Effector memory CD8-positive, alpha-beta T cell (primary cell): ENCODE measurements at places on chromosomes 5 and 9.

GRCh38 chr5:181217111-181217802 is 5.8 kb upstream of the TRIM41 start:
- peak; percentile 62 for DNase-seq

GRCh38 chr5:10490927-10491672 is 49.4 kb downstream of the ROPN1L start:
- no peak for DNase-seq

DNA sequence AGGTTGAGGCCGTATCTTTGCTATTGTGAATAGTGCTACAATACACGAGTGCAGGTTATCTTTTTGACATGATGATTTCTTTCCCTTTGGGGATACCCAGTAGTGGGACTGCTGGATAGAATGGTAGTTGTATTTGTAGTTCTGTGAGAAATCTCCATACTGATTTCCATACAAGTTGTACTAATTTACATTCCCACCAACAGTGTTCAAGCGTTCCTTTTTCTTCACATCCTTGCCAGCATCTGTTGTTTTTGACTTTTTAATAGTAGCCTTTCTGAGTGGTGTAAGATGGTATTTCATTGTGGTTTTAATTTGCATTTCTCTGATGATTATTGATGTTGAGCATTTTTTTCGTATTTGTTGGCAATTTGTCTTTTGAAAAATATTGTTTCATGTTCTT is 41.4 kb downstream of the CNOT6 start:
- DNase-seq, result no peak

DNA sequence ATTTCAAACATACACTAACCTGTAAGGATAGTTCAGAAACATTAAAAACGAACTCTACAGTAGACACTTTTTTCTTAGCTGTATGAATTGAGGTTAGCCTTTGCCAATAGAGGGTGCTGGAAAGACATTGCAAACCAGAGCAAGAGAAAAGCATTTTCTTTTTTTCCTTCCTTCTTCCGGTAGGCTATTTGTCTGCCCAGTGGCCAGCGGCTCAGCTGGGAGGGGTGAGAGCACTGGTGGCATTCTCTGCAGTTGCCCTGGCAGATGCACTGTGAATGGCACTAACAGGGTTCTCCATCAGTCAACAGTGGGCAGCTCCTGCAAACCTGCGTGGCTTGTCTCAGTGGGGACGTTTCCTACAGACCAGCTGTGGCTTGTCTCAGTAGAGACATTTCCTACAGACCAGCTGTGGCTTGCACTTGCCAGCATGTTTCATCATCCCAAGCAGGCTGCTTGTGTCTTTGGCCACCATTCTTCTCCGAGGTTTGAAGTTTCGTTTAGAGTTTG is 984.5 kb upstream of the CDH18 start:
- no peak for DNase-seq

- no peak for DNase-seq
Measured at GRCh38 chr9:114799925-114800324, 5.9 kb downstream of the TNFSF15 start.

- DNase-seq, result no peak
Measured at GRCh38 chr5:103066326-103066725, 53.6 kb downstream of the GIN1 start.

DNA sequence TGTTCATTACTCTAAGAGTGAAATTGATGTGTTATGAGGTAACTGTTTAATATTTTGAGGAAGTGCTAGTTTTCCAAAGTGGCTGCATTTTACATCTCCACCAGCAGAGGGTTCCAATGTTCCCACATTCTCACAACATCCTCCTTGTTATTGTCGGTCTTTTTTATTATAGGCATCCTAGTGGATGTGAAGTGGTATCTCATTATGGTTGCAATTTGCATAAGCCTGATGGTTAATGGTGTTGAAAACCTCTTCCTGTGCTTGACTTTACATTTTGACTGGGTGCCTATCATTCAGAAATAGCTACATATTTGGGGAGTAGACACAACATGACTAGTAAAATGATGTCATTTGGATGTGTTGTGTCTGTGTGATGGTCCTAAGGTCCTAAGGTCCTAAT is 143.6 kb downstream of the MRPS30 start:
- DNase-seq, result no peak

- DNase-seq, result no peak
Measured at GRCh38 chr5:151071848-151072629, 8.8 kb downstream of the TNIP1 start.

DNA sequence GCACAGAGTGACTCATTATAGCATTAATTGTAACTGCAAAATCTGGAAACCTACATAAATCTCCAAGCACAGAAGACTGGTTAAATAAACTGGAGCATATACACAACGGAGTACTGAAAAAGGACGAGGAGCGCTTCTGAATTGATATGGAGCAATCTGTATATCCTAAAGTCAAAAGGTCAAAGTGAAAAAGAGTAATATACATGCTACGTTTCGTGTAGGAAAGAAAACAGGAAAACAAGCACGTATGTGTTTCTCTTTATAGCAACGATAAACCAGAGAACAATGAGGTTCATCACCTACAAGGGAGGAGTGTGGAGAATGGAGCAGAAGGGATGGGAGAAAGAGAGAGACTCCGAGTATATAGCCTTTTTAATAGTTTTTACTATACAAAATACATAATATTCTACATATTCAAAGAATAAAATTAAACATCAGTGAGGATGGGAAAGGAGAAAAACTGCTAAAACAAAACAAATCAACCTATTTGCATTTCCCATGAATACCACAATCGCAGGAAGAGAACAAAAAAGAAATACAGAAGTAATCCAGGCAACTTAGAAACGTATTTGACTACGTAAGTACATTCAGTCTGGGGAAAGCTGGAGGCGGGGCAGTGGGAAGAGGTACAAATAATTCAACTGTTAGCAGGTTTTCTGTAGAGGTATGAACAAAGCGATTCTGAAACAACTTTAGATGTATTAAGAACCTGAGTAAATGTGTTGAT is 7.8 kb downstream of the ZFP62 start:
- no peak for DNase-seq

DNA sequence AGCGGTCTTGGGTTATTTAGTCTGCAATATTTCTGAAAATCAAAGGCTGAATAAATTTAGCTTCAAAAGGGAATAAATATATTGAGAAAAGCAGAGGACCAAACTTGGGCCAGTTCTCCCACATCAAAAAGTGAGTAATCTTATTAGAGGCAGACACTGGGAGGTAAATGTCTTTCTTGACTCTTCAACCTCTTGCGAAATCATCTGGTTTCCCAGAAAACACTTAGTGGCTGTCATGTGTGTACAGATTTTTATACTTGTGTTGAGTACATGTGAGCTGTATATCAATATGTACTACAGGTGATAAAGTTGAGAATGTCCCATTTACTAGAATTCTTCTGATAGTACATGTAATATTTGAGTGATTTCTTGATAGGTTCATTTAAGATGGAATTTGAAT is 454.9 kb downstream of the PRR16 start:
- no peak for DNase-seq

- no peak for DNase-seq
Measured at GRCh38 chr5:24742334-24742733, 97.6 kb upstream of the CDH10 start.

DNA sequence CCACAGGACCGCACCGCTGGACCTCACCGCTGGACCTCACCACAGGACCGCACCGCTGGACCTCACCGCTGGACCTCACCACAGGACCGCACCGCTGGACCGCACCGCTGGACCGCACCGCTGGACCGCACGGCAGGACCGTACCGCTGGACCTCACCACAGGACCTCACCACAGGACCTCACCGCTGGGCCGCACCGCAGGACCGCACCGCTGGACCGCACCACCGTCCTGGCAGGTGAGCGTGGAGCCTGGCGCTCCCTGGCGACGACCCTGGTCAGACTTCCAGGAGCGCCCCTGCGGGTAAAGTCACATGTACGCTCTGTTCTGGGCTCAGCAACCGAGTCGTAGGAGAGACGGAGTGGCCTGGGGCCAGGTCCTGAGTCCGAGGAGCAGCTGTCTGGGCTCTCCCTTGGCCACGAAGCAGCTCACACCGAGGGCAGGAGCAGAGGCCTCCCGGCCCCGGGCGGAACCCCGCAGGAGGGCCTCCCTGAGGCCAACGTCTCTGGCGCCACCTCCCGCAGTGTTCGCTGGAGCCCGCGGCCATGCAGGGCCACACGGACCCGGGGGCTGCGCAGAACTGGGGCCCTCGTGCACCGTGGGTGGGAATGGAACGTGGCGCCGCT is 30.5 kb downstream of the MRPL36 start:
- DNase-seq, result no peak

GRCh38 chr5:138102454-138103318 is 18.9 kb downstream of the WNT8A start:
- no peak for DNase-seq

DNA sequence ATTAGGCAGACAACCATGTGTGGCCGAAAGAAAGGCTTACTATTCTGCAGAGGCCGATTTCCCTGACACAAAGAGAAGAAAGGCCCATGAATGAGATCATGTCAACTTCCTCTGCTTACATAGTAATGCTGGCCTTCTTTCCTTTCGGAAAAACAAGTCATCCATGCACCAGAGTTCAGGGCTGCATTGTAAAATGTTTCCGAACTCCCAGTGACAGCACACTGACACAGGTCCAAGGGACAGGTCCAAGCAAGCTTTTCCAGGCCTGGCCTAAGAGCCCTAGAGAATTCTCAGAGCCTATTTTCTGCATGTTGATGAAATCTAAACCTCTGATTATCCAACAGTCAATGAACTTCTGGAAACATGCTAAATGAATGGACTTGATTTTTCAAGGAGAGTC is 140.9 kb downstream of the ZNF608 start:
- DNase-seq, result no peak

GRCh38 chr5:139588962-139589361 is 27.8 kb downstream of the UBE2D2 start:
- no peak for DNase-seq

GRCh38 chr9:134525070-134525815 is 116.4 kb upstream of the COL5A1 start:
- DNase-seq, result no peak
